ENCODE measurements at places on chromosomes 2 and 18.

DNA sequence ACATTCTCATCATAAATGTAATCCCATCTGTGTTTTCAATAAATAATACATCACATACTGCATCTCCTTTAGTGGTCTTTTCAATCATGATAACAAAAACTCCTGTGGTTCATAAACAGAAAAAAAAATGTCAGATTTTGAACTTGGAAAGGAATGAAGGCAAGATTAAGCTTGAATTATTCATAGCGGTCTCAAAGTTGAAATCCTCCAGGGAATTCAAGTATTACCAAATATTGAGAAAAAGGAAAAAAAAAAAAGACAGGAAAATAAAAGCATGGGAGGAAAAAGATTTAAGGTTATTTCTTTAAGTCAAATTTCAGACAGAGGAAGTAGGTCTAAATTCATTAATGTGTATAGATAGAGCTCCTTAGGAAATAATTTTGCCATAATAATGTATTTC, 92.1 kb downstream of the COLEC12 start:
- no peak for DNase-seq

DNA sequence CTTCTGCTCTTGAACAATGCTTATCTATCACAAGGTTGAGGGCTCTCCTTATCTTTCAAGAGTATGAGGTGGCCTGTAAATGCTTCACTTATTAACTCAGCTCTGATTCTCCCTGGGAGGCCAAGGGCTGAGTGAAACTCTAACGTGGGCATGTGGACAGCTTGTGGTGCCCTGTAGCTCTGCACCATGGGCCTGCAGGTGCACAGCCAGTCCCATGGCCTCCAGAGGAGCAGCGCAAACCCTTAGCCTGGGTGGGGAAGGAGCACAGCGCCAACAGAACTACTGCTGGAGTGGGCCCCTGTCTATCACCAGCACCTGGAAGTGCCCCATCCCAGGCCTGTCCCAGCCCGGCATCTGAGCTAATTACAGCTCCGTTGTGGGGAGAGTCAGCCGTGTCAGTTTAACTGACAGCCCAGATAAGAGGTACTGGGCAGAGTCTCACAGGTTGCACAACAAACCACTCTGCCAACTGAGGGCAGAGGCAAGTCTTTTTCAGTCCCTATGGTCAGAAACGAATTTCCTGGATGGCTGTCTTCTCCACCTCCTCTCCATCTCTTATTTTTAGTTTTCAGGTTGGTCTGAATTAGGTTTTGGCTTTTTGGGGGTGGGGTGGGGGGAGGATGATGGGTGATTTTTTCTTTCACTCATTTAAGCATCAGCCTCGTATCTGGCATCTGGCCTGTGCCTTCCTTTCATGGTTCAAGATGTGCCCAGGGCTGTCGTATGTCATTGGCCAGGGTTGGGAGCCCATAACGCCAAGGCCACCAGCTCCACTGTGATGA, 219.5 kb downstream of the BCL2 start:
- DNase-seq = peak; percentile 88

DNA sequence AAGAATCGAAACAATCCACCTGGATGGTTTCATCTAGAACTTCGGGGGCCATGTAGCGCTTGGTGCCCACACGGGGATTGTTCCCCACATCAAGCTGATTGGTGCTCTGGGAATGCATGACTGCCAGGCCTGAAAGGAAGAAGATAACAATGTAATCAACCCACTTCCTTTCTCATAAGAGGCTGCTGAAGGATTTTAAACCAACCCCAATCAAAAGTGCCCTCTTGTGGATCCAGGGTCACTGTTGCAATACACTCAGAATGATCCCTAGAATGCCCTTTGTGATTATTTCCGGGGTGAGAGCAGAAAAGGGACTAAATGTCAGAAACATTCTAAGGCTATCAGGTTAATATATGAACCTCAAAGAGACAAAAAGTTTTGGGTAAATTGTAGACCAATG, 115.2 kb downstream of the ACVR1 start:
- DNase-seq = no peak

DNA sequence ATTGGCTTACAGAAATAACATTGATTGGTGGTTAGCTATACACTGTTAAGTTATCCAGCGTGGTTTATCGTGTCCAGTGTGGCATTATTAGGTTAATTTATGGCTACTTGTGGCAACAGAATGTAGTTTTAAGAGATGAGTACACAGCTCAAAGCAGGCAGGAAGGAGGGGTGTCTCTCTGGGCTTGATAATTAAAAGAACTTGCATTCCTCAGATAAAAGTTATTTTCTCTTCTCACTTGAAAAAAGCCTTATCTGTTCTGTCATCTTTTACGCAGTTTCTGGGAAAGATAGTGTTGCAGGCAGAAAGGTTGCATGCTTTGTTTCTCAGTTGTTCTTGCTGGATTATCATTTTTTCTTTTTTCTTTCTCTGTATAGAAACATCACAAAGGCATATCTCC, 154.4 kb upstream of the COL3A1 start:
- no peak for DNase-seq

DNA sequence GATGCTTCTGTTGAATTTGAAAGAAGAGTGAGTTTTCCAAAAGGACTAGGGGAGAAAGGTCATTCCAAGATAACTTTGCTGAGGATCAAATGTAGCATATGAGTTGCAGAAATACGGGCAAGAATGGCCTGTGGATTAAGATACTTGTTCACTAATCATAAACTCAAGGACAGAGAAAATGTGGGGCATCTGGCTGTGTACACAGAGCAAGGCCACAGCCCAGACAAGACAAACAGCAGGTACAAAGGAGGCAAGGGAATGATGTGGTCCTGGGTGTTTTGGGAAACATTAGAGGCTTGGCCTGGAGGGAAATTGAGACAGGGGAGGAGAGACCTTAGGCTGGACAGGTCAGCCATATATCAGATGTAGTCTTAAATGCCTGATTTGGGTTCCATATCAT, 254.8 kb downstream of the TTC32 start:
- DNase-seq = no peak

DNA sequence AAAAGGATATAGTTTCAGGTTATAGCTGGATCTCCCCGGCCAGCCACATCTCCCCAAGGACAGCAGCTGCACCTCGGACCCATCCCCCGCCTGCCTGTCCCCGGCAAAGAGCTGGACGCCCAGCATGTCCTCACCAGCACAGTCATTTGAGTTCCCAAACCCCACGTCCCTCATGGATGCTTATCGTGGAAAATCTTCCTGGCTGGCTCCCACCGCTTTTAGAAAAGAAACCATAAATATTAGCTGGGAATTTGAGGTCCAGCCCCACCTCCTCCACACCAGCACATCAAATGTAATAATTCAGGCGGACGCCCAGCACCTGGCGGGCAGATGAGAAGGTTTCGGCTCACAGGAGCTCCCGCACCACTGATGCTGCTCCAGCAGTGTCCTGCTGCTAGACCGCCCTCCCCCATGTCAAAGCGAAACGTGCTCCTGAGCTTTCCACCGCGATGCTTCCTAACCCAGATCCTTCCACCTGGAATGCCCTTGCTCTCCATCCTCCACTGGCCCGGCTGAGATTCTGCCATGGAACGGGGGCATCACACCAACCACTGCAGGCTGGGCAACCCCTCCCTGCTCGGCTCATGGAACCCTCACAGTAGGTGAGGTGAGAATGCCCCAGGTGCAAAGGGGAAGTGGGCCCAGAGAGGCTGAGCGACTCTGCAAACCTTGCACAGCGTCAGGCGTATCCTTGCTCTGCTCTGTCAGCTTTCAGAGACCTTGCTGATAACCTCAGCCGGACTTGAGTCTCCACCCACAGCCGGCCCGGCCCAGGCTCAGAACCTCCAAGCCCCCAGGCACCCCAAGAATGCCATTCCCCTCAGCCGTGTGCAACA, 71.5 kb upstream of the GPC1 start:
- no peak for DNase-seq

GRCh38 chr2:6986912-6987361, 69.7 kb downstream of the RNF144A start:
- DNase-seq = no peak

DNA sequence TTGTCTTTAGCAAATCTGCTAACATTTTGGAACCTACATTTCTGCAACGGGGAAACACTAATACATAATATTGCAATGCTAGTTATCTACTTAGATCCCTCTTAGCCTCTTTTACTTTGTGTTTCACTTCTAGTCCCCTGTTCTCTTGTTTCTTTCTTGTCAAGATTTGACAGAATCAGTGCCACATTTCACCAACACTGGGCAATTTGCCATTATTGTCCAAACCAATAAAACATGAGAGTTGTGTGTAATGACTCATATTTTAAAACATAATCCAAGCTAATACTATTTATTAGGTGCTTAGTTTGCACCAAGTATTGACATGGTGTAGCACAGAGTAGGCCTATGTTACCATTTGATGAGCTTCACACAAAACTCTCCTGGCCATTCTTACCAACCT, 33.7 kb upstream of the ACVR1C start:
- DNase-seq = no peak

DNA sequence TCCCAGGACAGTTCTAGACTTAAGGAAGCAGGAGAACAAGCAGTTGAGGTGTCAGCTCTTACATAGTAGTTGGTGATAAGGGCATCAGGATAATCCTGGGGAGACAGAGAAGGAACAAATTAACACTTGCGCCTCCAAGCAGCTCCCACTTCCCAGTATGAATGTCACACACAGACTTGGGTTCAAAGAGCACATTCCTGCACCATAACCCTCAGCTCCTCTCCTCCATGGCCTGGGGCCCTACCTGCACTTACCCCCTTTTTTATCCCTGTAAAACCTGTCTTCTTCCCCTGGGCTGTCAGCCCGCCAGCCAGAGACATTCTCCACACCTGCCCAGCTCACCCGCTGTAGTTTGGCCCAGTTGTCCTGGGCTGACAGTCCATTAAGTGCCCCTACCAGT, 3.9 kb upstream of the UCN start:
- DNase-seq = no peak

DNA sequence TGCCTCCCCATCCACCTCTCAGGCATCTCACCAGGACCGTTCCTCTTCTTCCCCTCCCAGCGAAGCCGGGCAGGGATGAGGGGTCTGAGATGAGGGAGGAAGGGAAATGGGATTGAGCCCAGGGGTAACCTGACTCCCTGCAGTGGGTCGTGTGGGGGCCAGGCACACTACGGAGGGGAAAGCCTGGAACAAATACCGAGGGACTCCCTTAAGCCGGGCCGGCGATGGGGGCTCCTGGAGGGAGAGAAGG, 250 bp upstream of the SPEG start:
- DNase-seq = no peak

DNA sequence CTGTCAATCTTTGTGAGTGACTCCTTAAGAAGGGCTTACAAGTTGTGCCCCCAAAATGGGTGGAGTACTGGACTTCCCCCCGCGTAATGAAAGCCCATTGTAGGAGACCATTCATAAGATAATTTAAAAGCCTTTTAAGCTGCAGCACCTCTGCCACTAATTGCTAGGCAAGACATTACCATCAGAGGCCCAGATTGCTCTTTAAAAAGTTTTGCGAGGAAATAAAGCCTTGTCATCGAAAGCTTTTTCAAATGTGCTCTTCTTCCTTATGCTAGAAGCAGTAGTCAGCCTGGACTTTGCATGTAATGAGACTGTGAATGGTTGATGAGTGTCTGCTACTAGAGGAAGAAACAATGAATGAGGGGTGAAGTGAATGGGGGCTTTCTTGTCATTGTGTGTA, 345.3 kb upstream of the CDH2 start:
- no peak for DNase-seq

DNA sequence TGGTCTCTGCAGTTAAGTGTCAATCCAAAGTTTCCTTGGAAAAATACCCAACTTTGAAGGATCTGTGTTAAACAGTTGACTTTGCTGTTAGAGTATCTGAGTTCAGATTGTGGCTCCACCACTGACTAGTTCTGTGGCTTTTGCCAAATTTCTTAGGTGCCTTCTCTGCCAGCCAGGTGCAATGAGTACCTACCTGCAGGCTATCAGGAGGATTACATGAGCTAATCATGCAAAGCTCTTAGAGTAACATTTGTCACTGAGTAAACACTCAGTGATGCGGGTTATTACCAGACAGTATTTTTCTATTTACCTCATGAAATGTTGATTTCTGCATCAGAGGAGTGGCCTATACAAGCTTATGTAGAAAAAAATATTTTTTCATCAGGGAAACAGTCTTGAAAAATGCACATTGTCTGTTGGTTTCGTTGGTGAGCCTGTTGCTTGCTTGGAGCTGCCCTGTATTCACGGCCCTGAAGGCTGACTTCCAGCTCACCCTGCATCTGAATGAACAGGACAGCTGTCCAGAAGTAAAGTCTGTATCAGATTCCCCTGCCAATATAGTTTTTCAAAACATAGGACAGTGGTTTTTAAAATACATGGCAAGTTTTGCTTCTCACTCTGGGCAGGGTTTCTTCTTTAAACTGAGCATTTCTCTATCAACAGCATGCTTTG, 235.1 kb downstream of the CDCA7 start:
- no peak for DNase-seq

- DNase-seq = no peak
These were observed 1.3 kb downstream of the SLC23A3 start for GRCh38 chr2:219168526-219168925.

GRCh38 chr2:212975333-212975732, 176.1 kb downstream of the IKZF2 start:
- no peak for DNase-seq

DNA sequence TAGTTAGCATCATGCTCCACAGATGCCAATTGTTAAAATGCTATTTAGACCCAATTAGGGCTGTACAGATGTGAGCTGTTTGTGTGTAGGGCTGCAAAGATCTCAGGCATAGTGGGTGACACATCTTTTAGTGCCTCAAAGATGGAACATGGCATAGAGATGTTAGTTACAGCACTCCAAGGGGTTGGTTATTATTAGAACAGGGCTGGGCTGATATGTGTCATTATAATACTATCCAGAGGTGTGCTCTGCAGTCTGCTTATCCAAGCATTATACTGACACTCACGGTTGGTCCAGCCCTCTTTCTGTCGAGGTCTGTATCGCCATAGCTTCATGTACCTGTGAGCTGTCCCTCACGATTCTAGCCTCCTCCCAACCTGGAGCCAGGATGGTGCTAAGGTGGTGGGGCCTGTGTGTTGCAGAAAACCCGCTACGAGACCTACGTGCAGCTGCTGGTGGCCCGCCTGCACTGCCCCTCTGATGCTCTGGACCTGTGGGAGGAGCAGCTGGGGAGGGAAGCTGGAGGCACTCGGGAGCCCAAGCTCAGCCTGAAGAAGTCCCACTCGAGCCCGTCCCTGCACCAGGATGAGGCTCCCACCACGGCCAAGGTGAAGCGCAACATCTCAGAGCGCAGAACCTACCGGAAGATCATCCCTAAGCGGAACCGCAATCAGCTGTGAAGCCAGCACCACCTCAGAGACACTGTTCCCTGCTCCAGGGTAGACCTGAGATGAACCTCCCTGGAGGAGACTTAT, 27.1 kb downstream of the PSD4 start:
- DNase-seq = no peak

DNA sequence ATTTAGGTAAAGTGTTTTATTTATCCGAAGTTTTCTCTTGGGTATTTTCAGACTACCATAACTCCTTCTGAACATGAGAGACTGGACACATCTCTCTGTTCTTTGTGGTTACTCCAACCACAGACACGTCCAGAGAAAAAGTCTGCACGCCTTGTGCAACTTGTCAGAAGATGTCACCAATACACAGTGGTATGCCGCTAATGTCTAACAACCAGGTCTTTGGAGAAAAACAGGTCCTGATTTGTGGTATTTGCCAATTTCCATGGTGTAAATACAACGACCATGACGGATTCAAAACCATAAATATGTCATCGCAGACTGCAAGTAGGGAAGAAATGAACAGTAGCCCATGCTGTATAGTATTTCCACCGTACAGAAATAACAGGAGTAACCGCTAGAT, 620.6 kb upstream of the ID2 start:
- no peak for DNase-seq

GRCh38 chr18:55588111-55588869, at the start of gene TCF4:
TCF4 (minus strand) TSS chr18:55588192; CDS start chr18:55587116, 1,076 bp downstream.
- DNase-seq = peak; percentile 18

All from AML-193 (cell line).